Lung (tissue), 17 donors: ENCODE measurements at places on chromosomes 5 and 9. TPM values are rescaled to one million over a fixed set of nuclear protein-coding genes. Genes with fewer than 3 reads are reported as not detected.

The ZNF879 gene
- 5.2 TPM for total RNA-seq

The NRG2 gene
- 3.0 TPM for total RNA-seq

The ARHGEF39 gene
- total RNA-seq = 1.3 TPM

The VLDLR gene
- total RNA-seq = 32.3 TPM

- DNase-seq = no peak
Observed at GRCh38 chr5:81234801-81235200, 1.7 kb downstream of the CKMT2 start.

DNA sequence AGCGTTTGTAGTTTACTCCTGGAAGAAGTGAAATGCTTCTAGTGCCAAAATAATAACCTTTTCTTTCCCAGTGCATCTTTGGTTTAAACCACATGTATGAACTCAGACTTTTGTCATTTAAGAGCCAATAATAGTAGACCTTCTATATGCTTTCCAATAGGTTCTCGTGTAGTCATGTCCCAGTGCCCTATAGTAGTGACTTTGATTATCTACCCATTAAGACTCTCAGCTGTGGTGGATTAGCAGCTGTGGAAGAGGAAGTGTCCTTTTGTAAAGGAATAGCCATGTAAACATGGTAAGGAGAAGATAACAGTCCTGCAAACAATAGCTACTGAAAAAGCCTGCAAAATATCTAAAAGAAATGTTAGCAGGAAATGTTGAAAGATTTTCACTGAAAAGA, 765.3 kb downstream of the MTRR start:
- no peak for DNase-seq

- DNase-seq = no peak
Observed at GRCh38 chr9:135079676-135080075, 7.8 kb upstream of the OLFM1 start.

DNA sequence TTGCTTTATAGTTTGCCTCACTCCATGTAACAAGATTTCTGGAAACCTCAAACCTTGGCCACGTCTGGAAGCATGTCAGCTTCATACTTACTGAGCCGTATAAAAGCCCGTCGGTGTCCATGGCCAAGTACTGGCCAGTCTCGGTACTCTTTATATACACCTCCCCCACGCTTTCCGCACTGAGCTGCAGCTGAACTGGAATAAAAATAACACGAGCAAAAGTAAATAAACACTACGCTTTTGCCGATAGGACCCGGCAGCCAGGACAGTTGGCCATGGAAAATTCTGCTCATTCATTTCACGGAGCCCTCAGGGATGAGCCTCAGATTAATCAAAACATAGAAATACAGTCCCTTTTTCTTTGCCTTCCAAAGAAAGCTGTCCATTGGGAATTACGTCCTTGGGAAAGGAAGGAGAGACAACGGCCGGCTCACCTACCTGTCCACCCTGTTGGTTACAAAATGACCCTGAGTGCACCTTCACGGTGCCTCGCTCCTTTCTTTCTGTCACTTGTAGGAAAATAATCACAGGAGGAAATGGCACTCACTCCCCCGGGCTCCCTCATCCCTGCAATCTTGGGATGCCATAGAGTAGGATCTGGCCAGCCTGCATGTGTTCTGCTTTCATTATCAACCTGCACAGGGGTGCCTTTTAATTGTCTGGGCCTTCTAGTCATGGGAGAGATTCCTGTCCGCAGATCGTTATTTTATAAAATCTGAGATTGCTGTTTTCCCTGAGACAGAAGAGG, 85.1 kb downstream of the FGF1 start:
- peak; percentile 88 for DNase-seq

- DNase-seq = no peak
Observed at GRCh38 chr9:120431268-120431667, 148.7 kb downstream of the CDK5RAP2 start.

DNA sequence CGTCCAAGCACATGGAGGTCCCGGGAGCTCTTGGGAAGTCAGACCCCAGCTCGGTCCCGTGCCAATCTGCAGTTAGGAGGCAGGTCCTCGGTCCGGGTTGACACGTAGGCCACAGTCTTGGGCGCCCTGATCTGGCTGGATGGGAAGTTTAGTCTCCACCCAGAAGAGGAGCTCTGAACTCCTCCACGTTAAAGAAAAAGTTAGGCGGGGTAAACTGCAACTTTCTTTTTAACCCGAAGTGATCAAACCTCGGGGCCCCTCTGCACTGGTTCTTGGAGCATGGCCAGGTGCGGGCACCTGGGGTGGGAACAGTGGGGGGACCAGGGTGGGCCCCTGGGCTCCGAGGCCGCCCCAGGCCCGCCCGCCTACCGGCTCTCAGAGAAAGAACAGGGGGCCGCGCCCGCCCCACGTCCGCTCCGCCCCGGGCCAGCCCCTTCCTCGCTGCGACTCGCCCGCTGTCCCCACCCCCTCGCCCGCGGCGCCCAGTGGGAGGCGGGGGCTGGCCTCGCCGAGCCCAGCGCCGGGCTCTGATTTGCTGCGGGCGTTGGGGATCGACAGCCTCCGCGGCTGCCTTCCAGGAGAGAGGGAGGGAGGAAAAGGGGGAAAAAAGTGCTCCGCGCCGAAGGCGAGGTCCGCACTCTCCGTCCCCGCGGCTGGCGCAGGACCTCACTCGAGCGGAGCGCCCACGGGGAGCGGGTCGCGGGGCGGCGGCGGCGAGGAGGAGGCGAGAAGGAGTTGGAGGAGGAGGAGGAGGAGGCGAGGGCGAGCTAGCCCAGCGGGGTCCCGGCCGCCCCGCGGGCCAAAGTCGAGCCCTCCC, at the start of gene COL5A1:
TSS of gene COL5A1 (plus strand) at position 631 of the 817 bp plus-strand sequence. CDS start 385 bp downstream, outside the sequence.
- peak; percentile 97 for DNase-seq

GRCh38 chr9:107866711-107867311, 377.2 kb upstream of the KLF4 start:
- DNase-seq = peak; percentile 40
